Kidney tubule cell (primary cell): ENCODE measurements at places on chromosomes 2 and 18.

DNA sequence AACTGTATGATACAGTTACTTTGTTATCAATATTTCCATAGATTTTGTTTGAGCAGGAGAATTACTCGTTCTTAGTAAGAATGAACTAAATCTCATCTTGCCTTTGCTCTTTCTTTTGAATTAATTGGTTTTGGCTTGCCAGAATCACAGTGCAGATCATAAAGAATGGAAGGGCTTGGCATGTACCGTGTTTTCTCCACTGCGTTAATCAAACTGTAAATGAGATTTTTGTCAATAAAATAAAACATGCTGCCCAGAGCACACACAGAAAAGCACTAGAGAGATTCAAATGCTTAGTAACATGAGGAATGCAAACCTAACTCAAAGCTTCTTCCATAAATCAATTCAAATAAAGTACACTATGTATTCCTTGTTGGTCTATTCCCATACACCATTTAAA is 229.6 kb upstream of the CDH2 start:
- DNase-seq: no peak

GRCh38 chr18:31835528-31836133 is 75.0 kb upstream of the SLC25A52 start:
- DNase-seq: peak; percentile 55

- no peak for DNase-seq
Measured at GRCh38 chr2:127471286-127471988, 53.2 kb downstream of the PROC start.

DNA sequence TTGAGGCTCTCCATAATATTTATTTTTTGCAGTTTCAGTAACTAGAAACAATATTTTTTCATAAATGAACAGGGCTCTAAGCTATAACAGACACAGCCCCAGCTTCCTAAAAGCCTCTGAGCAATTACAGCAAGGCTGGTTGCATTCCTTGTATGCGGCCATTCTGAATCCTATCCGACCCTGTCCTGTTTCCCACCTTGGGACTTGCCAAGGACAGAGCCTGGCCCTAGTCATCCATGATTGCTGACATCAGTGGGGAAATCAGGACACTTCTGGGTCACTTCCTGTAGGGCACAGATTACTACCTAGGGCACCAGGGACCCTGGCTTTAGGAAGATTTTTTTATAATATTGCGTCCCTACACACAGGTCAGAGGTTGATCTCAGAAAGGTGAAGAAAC is 5.5 kb downstream of the TMEM177 start:
- no peak for DNase-seq

DNA sequence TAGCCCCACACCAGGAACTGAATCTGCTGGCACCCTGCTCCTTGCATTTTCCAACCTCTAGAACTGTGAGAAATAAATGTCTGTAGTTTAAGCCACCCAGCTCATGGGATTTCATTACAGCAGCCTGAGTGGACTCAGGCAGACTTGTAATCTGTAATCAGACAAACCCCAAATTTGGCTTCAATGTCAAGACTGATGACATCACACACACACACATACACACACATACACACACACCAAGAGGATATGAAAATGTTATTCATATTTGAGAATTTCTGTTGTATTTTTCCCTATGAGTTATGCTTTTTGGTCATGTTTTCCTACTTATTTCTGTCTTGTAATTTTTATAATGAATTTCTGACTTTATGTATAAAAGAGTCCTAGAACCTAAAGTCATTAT is 83.8 kb upstream of the GLI2 start:
- DNase-seq: no peak

GRCh38 chr2:10377052-10377746 is 70.9 kb downstream of the ODC1 start:
- no peak for DNase-seq

GRCh38 chr2:104772996-104773395 is 80.9 kb upstream of the POU3F3 start:
- no peak for DNase-seq

GRCh38 chr2:133177196-133177595 is 391.1 kb downstream of the NCKAP5 start:
- no peak for DNase-seq

- no peak for DNase-seq
Measured at GRCh38 chr18:9280849-9281248, 53.7 kb upstream of the TWSG1 start.

DNA sequence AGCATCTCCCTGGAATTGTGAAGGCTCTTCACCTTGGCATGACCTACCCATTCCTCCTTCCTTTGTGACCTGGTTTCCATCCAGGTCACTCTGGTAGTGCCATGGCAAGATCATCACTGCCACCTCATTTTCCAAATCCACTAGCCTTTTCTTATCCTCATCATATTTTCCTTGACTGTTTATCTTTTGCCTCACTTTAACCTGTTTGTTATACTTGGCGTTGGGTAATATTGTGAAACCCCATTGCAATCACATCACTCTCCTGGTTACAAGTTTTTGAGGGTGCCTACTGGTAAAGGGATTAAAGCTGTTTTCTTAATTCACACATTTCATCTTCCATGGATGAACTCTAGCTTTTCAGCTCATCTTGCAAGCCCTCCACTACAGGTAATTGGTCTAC is 39.1 kb upstream of the IGFBP2 start:
- DNase-seq: no peak

GRCh38 chr2:25410370-25410769 is 68.6 kb upstream of the DNMT3A start:
- no peak for DNase-seq

- peak; percentile 47 for DNase-seq
Measured at GRCh38 chr2:70124983-70125480, 37.8 kb downstream of the PCBP1 start.

DNA sequence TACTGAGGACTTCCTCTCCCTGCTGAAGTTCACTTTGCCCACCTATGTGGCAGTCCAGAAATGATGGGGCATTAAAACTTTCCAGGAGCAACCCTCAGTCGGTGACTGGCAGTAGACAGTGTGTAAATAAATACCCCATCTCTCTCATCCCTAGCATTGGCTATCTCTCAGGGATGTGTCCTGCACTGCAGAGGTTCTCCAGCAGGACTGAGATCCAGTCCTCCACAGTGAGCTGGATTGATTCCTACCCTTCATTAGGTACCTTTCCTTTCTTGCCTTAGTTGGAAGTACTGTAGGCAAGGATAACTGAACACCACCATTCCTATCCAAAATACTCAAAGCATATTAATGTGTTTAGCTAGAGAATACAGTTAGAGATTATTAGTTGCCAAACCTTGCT is 441.8 kb downstream of the SPAG16 start:
- no peak for DNase-seq

GRCh38 chr2:229601396-229601795 is 113.0 kb downstream of the DNER start:
- no peak for DNase-seq

- DNase-seq: no peak
Measured at GRCh38 chr2:128742467-128742866, 423.8 kb upstream of the HS6ST1 start.

DNA sequence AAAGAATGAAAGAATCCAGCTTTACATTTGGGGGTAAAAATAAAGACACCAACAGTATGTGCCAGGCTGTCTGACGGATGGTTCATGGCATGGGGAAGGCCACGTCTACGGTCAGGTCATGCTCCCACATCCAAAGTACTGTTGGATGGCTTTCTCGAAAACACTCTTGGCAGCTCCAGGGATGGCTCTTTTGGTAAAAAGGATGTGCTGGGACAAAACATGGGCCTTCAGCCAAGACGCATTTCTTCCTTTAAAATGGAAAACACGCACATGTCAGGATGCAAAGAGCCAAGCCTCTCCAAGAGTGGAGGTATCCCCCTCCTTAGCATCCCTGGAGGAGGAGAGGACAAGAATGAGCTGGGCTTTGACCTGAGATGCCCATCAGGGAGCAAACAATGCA is 376.5 kb upstream of the KLHL29 start:
- no peak for DNase-seq

DNA sequence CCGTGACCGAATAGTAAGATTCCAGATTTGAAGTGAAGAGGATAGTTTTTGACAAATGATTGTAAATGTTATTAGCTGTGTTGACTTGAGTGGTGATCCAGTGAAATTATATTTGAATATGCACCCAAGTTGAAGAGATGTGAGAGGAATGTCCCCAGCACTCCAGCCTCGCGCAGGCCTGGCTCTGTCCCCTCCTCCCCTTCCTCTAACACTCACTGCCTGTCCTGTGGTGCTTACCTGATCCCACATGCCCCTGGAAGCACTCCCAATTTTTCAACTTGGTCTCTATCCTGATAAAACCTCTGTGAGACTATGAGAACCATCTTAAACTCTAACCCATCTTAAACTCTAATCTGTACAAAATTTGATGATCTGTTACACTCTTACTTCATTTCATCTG is 154.7 kb upstream of the LRP1B start:
- no peak for DNase-seq

GRCh38 chr2:1942146-1942545 is 197.8 kb upstream of the PXDN start:
- DNase-seq: no peak

- DNase-seq: no peak
Measured at GRCh38 chr2:8563814-8564474, 117.9 kb upstream of the ID2 start.

- no peak for DNase-seq
Measured at GRCh38 chr18:36559149-36559857, 261.8 kb downstream of the FHOD3 start.

DNA sequence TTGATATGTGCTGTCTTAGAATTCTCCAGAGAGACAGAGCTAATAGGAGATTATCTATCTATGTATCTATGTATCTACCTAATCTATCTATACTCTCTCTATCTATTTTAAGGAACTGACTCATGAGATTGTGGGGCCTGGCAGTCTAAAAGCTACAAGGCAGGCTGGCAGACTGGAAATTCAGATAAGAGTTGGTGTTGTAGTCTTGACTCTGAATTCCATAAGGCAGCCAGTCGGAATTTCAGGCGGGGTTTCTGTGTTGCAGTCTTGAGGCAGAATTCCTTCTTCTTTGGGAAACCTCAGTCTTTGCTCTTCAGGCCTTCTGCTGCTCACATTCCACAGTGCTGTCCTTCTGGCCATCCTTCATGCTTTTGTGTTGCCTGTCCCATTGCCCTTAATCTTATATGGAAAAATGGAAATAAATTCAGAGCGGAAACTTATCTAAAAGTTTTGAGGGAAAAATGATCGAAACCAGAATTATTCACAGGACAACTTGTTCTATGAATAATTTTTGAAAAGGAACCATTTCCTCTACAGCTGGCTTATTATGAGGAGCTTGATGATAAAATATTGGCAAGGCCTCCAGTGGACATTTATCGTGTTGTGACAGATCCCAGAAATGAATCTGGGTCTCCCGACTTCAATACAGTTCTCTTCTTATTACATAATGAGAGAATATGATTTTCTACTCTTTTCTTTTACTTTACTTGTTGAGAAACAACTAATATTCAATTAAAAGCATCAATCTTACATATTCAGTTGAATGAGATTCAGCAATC is 10.8 kb downstream of the IL1RL1 start:
- no peak for DNase-seq

- DNase-seq: peak; percentile 6
Measured at GRCh38 chr2:138446043-138446442, 55.5 kb upstream of the SPOPL start.

- DNase-seq: no peak
Measured at GRCh38 chr18:70387027-70387426, 98.2 kb downstream of the SOCS6 start.

DNA sequence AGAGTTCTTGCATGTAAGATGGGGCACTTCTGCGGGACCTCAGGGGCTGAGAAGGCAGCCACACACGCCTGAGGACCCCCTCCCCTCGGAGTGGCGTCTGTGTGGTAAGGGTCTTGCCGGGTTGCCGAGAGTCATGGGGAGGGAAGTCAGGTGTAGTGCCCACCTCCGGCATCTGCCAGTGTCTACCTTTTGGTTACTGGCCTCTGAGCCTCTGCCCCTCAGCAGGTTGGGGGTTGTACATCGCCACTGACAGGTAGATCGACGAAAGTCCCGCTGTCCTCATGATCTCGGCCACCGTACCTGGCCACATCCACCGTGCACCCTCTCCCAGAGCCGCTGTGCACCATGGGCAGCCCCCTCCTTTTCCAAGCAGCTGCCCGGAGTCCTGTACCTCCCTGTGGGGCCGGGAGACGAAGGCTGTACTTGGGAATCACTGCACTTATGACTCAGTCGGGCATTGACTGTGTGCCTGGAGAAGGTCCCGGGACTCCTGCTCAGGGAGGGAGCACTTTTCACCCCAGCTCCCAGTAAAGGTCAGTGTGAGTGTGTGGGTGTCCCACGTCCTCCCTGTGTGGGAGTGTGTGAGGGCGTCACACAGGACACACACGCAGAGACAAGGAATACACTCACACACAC is 332.4 kb upstream of the MYT1L start:
- DNase-seq: no peak

GRCh38 chr2:209772290-209772685 is 656 bp downstream of the UNC80 start:
- DNase-seq: no peak

- DNase-seq: no peak
Measured at GRCh38 chr18:58943896-58944295, 79.2 kb downstream of the ZNF532 start.

DNA sequence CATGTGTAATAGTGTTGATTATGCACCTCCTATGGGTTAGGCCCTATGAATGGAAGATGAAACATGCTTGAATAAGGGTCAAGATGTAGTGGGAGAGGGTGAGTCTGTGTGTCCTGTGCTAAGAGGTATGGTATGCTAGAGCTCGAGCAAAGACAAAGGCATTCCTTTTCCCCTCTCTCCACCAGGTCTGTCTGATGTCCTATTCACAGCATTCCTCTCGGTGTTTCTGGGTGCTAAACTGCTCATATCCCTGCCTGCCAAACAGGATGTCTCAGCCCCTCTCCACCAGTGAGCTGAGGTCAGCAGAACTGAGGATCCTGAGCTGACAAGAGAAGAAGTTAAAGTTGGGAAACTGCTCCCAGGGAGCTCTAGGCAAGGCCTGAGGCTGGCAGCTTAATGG is 344.9 kb downstream of the TSN start:
- peak; percentile 45 for DNase-seq

DNA sequence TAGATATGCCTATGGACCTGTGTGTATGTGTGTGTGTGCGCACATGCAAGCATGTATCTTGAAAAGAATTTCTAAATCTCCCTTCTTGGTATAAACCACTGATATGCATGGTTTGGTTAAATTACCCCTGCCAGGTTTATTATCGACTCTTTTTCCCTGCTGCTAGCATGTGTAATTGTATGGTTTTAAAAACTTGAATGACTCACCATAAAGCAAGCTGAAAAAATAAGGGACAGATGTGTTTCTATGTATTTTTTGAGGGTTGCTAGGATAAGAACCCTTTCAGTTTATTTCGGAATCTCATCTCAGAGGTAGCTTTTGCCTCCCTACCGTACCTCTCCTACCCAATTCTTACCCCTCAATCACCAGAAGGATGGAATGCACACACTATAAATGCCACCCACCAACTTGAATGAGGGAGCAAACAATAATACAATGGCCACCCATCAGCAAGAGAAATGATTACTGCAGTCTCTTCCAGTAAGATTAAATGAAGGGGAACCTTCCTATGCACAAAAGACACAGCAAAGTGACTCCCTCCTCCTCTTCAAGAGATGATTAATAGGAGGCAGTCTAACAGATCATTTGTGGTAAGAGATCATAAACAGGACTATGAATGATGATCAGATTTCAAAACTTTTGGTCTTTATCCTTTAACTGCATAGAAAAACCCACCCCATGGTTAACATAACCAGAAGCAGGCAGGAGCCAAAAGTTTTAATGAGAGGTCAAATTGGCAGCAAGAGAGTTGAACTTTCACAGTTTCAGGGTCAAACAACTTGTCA is 357.2 kb downstream of the SATB2 start:
- peak; percentile 9 for DNase-seq

GRCh38 chr2:135962366-135963123 is 22.9 kb downstream of the DARS1 start:
- no peak for DNase-seq
